ENCODE measurements at places on chromosomes 3 and 15.
A peak's percentile ranks its signal among the peaks of the same experiment; 100 is the strongest.

DNA sequence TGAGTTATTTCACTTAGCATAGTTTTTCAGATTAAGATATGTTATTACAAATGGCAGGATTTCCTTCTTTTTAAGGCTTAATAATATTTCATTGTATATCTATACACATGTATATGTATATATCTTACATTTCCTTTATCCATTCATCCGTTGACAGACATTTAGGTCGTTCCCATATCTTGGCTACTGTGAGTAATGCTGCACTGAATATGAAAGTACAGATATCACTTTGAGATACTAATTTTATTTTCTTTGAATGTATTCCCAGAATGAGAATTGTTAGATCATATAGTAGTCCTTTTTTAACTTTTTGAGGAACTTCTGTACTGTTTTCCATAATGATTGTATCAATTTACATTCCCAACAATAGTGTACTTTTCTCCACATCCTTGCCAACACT lies 270.4 kb downstream of the NAALADL2 start:
- no peak for DNase-seq

DNA sequence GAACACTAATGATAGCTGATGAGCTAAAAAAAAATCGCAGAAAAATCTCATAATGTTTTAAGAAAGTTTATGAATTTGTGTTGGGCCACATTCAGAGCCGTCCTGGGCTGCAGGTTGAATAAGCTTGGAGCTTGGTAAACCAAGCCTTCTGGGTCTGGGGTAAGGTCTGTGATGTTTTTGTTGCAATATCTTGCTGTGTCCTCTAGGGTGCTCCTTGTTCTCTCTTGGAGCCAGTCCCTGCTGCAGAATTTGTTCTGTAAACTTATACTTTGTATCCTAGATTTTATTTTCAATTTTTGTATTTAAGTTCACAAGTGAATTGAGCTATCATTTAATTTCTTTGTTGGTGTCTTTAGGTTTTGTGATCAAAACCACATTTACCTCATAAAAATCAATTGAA lies 143.7 kb downstream of the NR1D2 start:
- peak; percentile 20 for DNase-seq

GRCh38 chr3:113136071-113136470 lies 75.3 kb upstream of the BOC start:
- DNase-seq, result no peak

DNA sequence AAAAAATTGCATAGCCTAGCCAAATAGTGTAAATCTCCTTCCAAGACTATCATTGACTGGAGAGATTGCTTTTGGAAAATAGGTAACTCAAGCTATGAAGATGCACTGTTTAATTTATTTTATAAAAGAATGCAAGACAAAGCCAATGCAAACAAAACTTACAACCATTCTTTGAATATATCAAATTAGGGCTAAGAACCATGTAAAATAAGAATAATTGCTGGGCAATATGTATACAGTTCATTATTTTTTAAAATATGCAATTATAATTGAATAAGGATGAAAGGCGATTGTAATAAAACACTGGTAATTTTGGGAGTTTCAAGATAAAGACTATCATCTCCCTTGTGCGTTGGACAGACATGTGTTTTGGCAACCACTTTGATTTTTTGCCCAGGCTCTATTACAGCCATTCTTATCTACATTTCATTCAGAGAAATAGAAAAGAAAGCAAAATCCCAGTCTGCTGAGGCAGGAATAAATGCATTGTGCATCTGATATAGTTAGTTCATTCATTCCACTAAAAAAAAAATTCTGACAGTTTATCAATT lies 242.3 kb upstream of the ROBO1 start:
- DNase-seq, result no peak

GRCh38 chr3:46419816-46420215 lies 12.8 kb downstream of the CCRL2 start:
- no peak for DNase-seq

DNA sequence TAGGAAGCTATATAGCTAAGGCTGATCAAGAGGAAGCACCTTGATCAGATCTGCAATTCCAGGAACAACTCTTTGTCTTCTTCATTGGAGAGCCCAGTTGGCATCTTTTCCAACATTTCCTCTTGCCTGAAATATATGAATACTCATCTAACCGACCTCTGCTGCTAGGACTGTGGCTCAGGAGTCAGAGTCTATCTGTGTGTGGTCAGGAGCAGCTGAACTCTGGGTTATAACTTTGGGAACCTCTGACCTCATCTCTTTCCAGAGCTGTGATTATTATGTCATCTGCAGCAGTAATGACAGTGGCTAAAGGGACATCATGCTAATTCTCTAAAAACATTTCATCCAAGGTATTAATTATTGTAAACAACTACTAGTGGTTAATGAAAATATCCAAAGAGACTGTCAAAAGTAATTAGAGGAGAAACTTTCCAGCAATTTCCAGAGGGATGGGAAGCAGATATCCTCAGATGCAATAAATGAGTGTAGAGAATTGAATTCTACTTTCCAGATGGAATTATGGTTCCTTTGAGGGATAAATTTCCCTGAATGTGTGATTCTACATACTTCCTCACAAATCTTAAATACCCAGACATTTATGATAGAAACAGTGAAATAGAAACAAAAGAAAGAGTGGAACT lies 11.5 kb upstream of the SPINK8 start:
- no peak for DNase-seq

GRCh38 chr15:70318594-70319465 lies 221.1 kb upstream of the TLE3 start:
- DNase-seq, result no peak

- peak; percentile 64 for DNase-seq
These were observed 128.4 kb downstream of the IGF1R start for GRCh38 chr15:98776607-98777281.

DNA sequence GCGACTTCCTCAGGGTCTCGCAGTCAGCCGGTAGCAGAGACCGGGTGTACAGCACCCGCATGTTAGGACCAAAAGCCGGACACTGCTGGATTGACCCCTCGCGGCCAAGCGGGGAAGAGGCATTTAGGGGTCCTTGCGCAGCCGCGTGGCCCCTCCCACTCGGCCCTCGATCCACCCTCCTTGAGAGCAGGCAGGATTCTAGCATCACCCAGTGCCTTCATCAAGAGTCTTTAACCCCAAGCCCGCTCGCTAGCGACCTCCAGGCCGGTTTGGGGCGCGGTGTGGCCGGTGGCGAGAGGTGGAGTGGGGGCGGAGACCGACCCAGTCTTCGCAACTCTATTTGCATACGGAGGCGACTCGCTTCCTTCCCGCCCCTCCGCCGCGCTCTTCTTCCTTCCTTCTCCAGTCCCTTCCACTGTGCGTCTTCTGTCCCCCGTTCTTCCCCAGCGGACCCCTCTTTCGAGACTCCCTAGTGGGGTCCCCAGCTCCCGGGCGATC lies at the start of gene ST6GAL1:
ST6GAL1 (plus strand) TSS at position 384 of the 498 bp plus-strand sequence. CDS start 112,178 bp downstream, outside the sequence.
- DNase-seq, result peak; percentile 88

DNA sequence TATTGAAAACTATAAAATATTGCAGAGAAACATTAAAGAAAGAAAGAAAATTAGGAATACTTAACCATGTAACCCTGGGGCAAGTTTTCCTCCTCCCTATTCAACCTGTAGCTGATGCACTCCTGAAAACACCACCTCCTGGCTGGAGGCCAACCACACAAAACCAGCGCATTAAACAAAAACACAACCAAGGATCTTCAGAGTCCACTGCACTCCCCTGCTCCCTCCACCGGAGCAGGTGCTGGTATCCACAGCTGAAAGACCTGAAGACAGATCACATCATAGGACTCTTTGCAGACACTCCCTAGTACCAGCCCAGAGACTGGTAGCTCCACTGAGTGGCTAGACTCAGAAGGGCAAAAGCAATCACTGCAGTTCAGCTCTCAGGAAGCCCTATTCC lies 13.6 kb upstream of the ADAMTS17 start:
- no peak for DNase-seq

- DNase-seq, result no peak
These were observed 210.2 kb downstream of the TJP1 start for GRCh38 chr15:29612096-29612495.
